ENCODE measurements at places on chromosomes 5 and 9.

- DNase-seq = no peak
Observed at GRCh38 chr9:93657331-93658111, 81.1 kb downstream of the PHF2 start.

DNA sequence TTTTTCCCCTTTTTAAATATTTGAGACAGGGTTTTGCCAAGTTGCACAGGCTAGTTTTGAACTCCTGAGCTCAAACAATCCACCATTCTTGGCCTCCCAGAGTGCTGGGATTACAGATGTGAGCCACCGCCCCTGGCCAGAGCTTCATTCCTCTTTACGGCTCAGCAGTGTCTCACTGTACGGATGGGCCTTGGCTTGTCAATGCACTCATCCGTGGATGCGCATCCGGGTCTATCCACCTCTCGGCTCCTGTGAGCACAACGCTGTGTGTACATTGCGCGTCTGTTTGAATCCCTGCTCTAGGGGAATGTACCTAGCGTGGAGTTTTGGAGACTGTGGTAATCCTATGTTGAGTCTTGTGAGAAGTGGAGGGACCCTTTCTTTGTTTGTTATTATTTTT lies 10.9 kb upstream of the EGFL7 start:
- no peak for DNase-seq

- no peak for DNase-seq
Observed at GRCh38 chr9:8708728-8709127, 909.1 kb upstream of the DMAC1 start.

DNA sequence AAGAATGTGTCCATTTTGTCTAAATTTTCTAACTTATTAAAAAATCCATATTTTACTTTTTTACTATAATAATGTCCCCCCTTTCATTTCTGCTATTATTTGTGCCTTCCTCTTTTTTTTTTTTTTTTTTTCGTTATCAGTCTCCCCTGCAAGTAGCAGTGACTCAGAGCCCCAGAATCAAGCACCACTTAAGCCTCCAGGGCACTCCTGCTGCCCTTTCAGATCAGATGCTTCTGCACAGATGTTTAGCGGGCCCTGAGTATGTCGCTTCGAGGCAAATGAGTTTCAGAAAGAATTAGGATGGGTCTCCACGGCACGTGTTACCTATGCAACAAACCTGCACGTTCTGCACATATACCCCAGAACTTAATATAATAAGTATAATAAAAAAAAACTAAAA lies 11.7 kb downstream of the MED7 start:
- no peak for DNase-seq

DNA sequence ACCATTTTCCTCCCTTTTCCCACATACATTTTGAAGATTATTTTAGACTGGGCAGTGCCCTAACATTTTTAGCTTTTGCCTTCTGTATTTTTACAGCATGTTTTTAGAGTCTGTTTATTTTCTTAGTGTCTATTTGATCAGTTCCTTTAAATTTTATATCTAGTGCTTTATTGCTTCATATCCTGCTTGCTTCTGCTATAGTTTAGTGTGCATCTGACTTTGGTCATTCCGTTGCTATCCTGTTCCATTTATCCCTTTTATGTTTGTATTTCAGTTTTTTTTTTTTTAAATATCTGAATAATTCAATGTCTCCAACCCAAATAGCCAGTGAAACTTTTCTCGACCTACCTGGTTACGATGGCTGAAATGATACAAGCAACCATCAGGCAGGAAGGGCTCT lies 203.8 kb downstream of the ARHGAP26 start:
- DNase-seq = no peak

GRCh38 chr5:122151640-122152039 lies 22.3 kb downstream of the ZNF474 start:
- DNase-seq = no peak

DNA sequence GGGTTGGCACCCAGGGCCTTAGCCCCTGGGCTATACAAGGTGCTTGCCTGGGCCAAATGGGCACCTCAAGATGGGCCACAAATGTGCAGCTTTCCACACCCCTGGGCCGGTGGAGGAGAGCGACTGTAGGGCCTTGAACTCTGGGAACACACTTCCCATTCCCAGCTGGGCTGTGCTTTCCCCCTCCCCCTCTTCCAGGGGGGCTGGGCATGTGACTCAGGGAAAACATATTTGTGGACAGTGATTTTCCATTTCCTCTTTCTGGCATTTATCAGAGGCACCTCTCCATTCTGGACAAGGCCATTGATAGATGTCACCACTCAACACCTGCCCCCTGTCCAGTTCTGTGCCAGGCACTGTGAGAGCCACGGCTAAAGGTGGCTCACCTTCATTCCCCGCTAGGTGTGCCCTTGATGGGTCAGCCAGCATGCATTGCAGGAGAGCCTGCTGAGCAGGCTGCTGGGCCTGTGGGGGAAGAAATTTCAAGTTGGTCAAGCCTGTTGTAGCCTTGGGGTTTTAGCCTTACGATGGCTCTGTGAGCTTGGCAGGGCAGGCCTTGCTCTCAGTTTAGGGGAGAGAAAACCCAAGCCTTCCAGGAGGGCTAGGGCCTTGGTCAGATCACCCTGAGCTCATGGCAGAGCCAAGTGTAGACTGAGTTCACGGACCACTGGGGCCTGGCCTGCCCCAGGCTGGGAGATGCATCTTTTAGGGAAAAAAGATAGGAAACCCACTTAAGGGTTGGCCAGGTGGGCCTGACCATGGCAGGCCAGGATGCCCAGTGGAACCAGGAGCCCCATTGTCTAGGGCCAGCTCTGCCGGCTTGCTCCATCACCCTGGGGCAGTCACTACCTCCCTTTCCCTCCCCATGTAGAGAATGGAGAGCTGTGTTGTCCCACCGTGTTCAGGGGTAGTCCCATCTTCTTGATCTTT lies 113.9 kb downstream of the DAB2IP start:
- no peak for DNase-seq

GRCh38 chr9:99296291-99296951 lies 74.3 kb downstream of the SEC61B start:
- no peak for DNase-seq

DNA sequence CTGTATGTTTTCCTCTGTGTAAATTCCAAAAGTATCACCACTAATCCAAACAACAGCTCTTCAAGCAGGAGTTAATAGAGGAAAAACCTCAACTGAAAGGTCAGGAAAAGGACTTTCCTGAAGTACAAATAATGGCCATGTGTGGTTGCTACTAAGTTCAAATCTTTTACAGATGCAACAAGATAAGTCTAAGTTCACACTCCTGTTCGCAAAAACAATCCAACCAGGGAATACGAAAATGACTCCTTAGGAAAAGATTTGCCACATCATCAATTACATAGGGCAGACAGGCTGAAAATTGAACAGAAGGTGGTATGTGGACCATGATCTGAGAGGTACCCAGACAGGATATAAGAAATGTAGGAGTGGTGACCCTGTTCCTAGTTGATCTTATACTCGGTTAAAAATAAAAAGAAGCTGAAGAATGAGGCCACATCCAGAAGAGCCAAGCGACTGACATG lies 210.2 kb downstream of the TSSK1B start:
- DNase-seq = no peak

GRCh38 chr5:173676375-173676774 lies 59.9 kb upstream of the BOD1 start:
- no peak for DNase-seq

GRCh38 chr5:173613433-173614159 lies 2.9 kb downstream of the BOD1 start:
- no peak for DNase-seq

DNA sequence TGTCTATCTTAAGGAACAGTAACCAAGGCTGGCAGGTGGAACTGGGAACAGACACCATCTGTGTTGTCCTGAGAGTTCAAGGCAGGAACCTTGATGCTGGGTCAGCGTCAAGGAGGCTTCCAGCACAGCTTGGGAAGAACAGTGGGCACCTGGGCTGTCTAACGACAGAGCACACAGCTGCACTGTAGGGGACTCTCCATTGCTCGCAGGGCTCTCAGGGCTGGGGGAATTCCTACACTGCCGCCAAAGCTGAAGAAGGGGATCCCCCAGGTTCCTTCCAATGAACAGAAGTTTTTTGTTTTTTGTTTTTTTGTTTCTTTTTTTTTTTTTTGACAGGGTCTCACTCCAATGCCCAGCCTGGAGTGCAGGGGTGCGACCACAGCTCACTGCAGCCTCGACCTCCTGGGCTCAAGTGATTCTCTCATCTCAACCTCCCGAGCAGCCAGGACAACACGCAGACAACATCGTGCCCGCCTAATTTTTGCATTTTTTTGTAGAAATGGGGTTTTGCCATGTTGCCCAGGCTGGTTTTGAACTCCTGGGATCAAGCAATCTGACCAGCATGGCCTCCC lies 81.9 kb downstream of the PTPN3 start:
- DNase-seq = no peak

GRCh38 chr5:137340881-137341280 lies 158.2 kb downstream of the SPOCK1 start:
- no peak for DNase-seq

GRCh38 chr9:82810915-82811314 lies 252.0 kb downstream of the RASEF start:
- DNase-seq = no peak

DNA sequence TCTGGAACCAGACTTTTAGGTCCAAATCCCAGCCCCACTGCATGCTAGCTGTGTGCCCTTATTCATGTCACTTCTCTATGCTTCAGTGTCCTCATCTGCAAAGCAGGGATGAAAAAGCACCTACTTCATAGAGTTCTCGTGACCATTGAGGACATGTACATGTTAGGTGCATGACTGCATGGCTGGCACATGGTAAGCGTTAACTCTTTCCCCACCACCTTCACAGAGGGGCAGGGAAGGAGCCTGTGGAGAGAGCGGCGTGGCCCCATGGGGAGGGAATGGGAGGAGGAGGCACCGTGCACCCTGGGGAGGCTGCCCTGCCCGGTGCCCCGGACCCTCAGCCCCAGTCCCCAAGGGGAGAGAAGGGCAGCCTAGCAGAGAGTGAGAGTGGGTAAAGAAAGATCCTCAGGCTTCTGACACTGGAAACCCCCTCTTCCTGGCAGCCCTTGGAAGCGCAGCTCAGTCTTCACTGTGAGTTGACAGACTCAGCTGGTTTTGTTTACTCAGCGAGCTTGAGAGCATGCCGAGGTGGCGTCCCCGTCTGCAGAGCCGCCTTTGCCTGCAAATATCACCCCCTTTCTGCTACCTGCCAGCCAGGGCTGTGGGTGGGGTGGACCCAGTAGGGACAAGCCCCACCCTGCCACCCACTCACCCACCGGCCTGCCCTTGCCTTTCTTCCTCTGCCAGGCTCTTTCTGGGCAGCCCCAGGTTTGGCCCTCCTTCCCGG lies 10.6 kb upstream of the ANGPTL2 start:
- no peak for DNase-seq

GRCh38 chr5:132083071-132083678 lies 9.6 kb downstream of the CSF2 start:
- no peak for DNase-seq

GRCh38 chr5:107977550-107978071 lies 306.9 kb upstream of the EFNA5 start:
- no peak for DNase-seq

DNA sequence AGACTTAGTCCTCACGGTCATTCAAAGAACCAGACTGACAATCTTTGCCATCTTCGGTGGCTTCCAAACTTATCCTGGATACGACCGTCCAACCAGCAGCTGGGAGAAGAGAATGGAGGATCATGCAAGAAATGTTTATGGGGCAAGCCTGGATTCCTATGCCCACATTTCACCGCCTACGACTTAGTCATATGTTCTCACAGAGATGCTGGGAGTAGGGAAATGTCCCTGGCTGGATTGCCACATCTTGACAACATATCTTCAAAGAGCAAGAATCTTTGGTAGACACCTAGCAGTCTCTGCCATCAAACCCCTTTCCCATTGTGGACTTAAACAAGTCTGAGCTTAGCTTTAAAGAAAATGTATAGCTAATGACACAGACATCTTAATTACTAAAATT lies 5.0 kb downstream of the MED7 start:
- no peak for DNase-seq

DNA sequence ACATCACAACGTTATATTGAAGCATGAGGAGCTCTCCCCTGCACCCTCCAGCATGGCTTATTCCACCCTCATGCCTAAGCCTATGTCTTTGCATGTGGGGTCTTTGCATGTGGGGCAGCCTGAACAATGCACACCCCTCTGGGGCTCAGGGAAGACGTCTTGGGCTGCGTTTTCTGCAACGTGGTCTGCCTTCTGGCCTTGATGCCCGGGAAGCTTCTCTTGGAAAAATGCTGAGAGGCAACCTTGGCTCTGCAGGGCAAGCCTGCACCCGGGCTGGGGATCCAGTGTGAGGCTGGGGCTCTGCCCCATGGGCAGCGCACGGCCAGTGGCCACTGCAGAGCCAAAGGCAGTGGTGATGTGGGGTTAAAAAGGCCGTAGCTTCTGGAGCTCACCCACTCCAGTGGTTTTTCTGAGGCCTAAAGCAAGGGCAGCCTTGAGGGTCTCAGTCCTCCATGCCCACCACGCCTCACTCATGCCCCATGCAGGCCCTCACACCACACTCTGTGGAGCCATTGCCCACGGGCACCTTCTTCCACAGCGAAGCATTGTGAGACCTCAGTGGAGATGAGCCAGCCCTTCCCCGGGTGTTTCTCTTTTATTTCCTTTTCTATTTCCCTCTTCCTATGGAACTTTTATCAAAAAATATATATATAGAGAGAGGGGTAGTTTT lies 112.2 kb downstream of the MRPL36 start:
- no peak for DNase-seq

Measured in stimulated activated CD8-positive, alpha-beta memory T cell treated with anti-CD3 and anti-CD28 coated beads, Interleukin-7, amount 100 ng/mL, for 1 hour (primary cell).